ENCODE measurements at places on chromosomes 13 and 19.

- DNase-seq = no peak
These were observed 3.9 kb upstream of the MAB21L1 start for GRCh38 chr13:35480346-35480745.

- no peak for DNase-seq
These were observed 14.9 kb downstream of the ARID3A start for GRCh38 chr19:940591-941291.

DNA sequence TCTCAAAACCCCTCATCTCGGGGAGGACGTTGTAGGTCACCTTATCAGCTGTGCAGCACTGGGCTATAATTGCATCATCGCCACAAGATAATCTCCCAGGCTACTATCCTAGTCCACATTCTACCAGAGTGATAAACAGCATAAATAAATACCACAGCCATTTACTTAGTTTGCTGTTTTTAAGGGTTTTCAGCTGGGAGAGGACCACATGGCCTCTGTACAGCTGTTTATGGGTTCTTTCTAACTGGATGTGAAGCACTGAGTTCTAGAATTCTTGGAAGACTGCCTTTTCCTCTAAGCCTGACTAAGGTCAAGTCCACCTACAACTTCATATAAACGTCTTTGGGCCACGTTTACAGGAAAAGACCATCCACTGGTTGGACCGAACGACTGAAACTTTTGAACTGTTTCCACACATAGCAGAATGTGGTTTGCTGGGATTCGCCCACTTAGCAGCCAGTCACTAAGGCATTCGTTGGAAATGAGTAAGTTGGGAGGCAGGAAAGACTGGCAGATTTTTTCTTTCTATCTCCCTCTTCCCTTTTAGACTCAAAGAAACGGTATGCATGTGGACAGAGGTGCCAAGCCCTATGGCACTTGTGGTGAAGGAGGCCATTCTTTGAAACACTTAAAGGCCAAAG lies 752.5 kb upstream of the SGCG start:
- no peak for DNase-seq

DNA sequence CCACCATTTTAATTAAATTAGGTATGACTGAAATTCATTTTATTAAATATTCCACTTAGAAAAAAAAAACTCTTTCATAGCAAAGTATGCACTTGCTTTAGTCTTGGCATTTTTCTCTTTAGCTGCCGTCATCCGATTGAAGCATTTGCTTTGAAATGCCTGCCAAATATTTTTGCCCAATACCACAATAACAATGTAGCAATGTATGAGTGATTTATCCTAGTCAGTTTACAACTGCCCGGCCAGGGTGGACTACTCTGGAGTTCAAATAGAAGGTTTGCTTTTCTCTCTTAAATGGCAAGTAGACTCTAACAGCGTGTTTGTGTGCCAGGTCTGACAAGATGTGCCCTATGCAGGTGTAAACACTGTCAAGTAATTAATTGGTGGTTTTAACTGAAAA lies 675.3 kb upstream of the SGCG start:
- DNase-seq = no peak

DNA sequence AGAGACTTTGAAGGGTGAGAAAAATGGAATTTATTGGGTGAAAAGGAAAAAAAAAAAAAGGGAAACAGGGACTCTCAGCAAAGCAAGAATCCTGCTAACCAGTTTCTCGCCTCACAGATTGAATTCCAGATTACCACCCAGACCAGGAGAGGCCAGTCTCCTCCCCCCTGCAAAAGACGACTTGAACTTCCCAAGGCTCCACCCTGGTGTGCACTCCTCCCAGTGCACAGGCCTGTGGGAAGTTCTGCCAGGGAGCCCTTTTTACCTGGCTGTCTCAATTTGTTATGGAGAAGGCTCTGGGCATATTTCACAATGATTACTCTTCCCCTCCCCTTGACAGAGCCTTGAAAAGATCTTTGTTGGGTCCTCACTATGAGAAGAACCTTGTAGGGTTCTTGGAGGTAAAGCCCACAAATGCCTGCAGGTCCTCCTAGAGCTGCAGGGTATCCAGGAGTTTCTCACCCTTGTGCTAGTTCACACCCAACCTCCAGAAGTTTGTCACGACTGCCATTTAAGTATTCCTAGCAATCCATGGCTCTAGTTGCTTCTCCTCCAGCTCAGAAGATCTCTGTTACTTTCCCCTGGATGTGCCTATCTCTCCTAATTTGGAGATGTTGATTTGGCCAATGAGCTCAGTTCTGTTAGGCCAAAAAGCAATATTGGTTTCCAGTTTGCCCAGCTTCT lies 229.8 kb upstream of the TMTC4 start:
- DNase-seq = no peak

DNA sequence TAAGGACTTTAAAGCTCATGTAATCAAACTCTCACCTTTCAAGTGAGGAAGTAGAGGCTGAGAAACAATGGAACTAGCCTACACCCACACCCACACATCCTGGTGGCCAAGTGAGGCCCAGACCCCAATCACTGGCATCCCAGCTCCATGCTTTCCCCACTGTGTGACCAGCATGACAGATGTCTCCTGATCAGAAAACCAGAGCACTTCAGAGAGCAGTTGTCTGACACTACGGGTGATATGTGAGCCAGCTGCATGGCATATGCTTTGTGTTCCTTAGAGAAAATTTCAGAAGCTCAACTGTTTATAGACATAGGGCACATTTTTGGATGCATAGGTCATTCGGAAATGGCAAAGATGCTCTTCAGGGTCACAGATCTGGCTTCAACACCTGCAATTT lies 315.2 kb downstream of the NDFIP2 start:
- no peak for DNase-seq

- no peak for DNase-seq
These were observed 168.8 kb downstream of the KATNAL1 start for GRCh38 chr13:30138511-30138910.

GRCh38 chr13:59527500-59527899 lies 636.2 kb downstream of the DIAPH3 start:
- no peak for DNase-seq

DNA sequence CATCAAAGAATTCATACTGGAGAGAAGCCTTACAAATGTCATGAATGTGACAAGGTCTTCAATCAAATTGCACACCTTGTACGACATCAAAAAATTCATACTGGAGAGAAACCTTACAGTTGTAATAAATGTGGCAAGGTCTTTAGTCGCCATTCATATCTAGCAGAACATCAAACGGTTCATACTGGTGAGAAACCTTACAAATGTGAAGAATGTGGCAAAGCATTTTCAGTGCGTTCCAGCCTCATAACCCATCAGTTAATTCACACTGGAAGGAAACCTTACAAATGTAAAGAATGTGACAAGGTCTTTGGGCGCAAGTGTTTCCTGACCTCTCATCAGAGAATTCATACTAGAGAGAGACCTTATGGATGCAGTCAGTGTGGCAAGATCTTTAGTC lies 13.2 kb upstream of the ZNF534 start:
- DNase-seq = no peak

DNA sequence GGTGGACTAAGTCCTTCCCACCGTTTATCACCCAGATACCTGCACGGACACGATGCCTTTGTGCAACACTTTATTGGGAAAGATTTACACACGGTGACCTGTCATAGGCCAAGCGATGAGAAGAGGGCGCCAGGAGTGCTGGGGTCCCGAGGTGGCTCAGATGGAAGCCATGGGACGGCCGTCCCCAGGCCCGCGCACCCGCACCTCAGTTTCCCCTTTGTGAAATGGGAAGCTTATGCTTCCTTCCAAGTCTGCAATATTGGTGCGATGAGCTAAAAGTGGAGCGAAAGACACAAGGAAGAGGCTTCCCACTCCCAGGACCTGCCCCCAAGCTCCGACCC lies 369 bp upstream of the TMC4 start:
- no peak for DNase-seq

- DNase-seq = no peak
These were observed 2.4 kb upstream of the SIX5 start for GRCh38 chr19:45771311-45771933.

DNA sequence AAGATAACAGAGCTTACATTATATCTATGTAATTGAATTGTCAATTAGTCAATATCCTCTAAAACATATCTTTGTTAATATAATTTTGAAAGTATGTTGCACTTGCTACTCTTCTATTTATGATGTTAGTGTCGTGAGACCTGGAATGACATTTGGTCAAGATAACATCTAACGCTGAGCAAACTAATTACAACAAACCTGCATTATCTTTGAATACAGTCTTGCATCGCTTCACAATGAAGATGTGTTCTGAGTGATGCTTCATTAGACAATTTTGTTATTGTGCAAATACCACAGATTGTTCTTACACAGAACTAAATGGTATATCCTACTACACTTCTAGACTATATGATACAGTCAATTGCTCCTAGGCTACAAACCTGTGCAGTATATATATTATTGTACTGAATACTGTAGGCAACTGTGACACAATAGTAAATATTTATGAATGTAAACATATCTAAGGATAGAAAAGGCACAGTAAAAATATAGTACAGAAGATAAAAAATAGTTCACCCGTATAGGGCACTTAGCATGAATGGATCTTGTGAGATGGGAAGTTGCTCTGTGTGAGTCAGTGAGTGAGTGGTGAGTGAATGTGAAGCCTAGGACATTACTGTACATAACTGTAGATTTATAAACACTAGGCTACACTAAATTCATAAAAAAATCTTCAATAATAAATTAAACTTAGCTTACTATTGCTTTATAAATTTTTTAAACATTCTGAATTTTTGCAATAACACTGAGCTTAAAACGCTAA lies 1773.8 kb downstream of the PCDH9 start:
- no peak for DNase-seq

DNA sequence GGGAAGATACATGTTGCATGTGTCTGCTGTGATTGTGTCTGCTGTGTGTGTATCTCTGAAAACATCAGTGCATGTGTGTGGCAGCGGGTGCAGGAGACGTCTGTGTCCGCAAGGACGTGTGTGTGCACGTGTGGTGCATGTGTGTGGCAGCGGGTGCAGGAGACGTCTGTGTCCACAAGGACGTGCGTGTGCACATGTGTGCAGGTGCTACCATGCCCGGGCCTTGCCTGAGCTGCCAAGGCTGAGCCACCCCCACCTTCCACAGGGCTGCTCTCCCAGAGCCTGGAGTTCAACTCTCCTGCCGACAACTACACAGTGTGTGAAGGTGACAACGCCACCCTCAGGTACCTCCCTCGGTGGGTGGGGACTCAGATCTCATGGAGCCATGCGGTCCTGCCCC lies 10.4 kb downstream of the IGLON5 start:
- DNase-seq = no peak

DNA sequence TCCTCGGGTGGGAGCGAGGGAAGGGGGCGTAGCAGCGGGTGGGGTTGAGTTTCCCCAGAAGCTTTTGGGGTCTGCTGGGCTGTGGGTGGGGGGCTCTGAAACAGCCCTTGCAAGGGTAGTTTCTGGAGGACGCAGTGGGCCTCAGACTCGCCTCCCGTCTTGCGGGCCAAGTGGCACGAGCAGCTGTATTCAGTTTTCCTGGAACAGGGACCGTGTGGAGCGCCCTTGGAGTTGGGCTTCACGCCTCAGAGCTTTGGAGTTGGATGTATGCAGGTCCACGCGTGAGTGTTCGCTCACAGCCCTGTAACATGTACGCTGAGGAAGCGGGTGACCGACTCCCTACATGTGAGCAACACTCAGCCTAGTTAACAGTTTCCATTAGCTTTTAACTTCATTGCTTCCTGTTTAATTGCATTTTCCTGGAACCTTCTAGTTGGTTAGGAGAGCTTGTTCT lies 603 bp downstream of the TM9SF2 start:
- DNase-seq = no peak

DNA sequence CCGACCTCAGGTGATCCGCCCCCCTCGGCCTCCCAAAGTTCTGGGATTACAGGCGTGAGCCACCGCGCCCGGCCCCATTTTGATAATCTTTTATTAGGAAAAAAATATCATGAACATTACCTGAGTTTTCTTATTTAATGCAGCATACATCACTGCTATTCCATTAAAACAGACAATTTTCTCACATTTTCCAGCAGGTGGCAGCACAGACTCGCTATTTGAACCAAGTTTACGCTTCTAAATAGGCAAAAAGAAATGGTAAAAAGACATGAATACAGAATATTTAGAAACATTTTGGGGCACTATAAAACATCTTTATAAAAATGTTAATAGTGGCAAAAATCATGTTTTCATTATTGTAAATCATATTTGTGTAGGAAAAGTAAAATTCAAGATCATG lies 903.1 kb downstream of the SLITRK6 start:
- peak; percentile 58 for DNase-seq

DNA sequence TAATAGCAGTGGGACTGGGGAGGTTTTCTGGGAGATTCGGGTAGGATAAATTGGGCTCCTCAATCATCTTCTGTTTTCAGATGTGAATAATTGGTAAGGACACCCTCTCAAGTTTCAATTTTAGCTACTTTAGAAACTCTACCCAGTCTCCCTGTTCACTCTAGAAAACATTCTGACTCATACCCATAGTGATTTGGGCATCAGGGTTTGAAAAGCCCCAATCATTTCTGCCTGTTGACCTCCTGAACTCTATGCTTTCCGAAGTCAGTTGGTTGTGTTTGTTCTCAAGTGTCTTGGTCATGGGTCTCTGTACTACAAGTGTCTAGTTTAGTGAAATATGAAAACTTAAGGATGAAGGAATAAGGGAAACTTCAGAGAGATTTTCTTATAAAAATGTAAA lies 911.3 kb upstream of the GPC6 start:
- DNase-seq = no peak

- no peak for DNase-seq
These were observed 91.1 kb downstream of the FNDC3A start for GRCh38 chr13:49066856-49067255.

DNA sequence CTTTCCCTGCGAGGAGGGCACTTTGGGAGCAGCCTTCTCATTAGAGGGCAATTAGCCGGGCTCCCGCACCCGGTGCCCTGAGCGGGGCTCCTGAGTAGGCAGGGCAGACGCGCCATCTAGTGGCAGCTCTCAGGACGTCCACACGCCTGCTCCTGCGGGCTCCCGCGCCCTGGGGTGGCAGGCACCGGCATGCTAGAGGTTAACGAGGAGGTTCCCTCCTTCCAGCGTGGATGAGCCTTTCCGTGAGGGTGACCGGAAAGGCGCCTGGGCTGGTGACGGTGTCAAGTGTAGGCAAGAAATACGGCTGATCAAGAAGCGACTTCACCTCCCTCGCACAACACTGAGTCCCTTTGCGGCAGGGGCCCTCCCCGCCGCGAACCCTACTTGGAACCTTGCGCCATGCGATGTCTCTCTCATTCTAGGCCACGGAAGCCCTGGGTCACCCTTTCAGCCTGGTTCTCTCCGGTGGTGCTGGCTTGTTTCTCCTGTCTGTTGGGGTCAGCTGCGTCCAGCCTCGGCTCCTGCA lies 67.7 kb downstream of the ALOX5AP start:
- DNase-seq = peak; percentile 63
